HepG2 (cell line): ENCODE measurements at places on chromosomes 12 and 14.

DNA sequence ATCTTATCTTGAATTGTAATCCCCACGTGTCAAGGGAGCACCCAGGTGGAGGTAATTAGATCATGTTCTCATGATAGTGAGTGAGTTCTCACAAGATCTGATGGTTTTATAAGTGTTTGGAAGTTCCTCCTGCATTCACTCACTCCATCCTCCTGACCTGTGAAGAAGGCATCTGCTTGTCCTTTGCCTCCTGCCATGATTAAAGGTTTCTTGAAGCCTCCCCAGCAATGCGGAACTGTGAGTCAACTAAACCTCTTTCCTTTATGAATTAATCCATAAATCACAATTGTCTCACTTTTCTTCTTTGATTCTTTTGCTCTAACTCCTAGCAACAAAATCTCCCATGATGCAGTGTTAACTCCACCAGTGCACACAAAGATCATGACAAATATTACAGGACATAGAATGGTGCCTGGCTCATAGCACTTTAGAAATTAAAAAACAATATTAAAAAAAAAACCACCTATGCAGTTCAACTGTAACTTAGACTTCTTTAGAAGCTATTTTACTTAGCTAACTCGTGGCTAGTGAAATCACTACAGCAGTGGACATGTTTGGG lies 37.6 kb upstream of the MGAT4C start:
- H3K27ac ChIP-seq, result no peak overlapping the region
- H3K36me3 ChIP-seq, result no peaks in the 10 kb centered on the region
- H3K4me3 ChIP-seq, result no peak overlapping the region
- no peak for DNase-seq
- no peaks in the 10 kb centered on the region for H3K27me3 ChIP-seq
- no peaks in the 10 kb centered on the region for H3K4me1 ChIP-seq

DNA sequence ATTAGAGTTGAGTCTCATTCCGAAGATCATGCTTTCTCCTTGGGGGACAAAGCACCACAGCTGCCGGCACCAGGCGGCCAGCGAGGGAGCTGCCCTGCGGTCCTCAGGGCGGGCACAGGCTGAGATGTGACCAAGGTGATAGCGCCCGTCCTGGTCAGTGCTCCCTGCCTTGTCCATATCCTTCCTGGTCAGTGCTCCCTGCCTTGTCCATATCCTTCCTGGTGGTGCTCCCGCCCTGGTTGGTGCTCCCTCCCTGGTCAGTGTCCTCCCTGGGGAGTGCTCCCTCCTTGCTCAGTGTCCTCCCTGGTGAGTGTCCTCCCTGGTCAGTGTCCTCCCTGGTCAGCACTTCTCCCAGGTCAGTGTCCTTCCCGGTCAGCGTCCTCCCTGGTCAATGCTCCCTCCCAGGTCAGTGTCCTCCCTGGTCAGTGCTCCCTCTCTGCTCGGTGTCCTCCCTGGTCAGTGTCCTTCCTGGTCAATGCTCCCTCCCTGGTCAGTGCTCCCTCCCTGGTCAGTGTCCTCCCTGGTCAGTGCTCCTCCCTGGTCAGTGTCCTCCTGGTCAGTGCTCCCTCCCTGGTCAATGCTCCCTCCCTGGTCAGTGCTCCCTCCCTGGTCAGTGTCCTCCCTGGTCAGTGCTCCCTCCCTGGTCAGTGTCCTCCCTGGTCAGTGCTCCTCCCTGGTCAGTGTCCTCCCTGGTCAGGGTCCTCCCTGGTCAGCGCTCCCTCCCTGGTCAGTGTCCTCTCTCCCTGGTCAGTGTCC lies 92.2 kb downstream of the ADGRD1 start:
- no peak overlapping the region for H3K4me3 ChIP-seq
- H3K4me1 ChIP-seq, result peaks cover 7% of the 10 kb centered on the region; the same call in 1 of the 2 replicates
- no peaks in the 10 kb centered on the region for H3K36me3 ChIP-seq
- no peaks in the 10 kb centered on the region for H3K27me3 ChIP-seq

DNA sequence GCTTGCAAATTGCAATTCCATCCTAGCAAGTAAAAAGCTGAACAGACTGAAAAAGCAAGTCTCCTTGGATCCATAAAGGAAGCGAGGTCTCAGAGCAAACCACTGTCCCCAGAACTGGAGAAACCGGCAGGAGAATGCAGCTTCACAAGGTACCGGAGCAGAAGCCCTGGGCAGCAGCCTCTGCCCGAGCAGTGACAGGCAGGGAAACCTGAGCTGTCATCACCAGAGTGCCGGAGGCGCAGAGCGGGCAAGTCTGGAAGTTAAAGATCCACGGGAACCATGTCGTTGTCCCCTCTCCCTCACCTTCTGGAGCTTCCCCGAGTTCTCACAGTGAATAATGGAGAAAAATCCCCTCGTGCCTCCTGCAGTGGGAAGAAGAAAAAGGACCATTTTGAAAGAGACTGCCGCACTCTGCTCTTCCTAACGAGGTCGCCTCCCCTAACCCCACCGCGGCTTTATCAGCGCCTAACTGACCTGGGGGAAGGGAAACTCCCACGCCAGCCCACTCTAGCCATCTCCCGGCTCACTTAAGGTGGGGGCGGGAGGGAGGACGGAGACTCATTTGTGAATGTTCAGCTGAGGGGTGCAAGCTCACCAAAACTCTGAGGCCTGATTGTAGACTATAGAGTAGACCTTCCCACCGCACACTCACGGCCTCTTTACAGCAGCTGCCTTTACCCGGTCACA lies 27.8 kb downstream of the FBXL14 start:
- no peaks in the 10 kb centered on the region for H3K36me3 ChIP-seq
- H3K4me1 ChIP-seq, result peaks cover 5% of the 10 kb centered on the region; the same call in 1 of the 2 replicates
- no peaks in the 10 kb centered on the region; the same call in 1 of the 2 replicates for H3K27me3 ChIP-seq
- peak overlapping the region; percentile 10; the same call in 1 of the 2 replicates for H3K4me3 ChIP-seq

GRCh38 chr12:78181544-78182162 lies 351.0 kb downstream of the NAV3 start:
- no peaks in the 10 kb centered on the region for H3K36me3 ChIP-seq
- DNase-seq, result peak; percentile 2
- H3K4me1 ChIP-seq, result no peaks in the 10 kb centered on the region
- H3K27ac ChIP-seq, result no peak overlapping the region

DNA sequence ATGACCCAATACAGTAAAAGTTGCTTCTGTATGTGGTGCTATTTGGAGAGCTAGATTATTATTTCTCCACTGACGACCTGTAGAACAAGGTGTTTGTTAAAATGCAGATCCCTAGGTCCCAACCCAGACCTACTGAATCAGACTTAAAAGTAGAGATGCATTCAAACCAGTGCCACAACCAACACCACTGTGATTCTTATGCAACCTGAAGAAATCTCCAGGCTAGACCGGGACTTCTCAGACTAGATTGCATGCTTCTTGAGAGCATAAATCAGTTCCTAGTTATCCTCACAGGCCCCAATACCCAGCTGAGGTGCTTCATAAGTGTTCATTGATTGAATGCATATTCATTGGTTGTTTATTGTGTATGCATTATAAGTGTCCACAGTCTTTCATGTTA lies 78.2 kb downstream of the SPTSSA start:
- H3K36me3 ChIP-seq, result no peaks in the 10 kb centered on the region
- peaks cover 14% of the 10 kb centered on the region for H3K4me1 ChIP-seq
- DNase-seq, result no peak
- H3K27ac ChIP-seq, result no peak overlapping the region
- H3K4me3 ChIP-seq, result no peak overlapping the region
- H3K27me3 ChIP-seq, result peaks cover under 1% of the 10 kb centered on the region; the same call in 1 of the 3 replicates

DNA sequence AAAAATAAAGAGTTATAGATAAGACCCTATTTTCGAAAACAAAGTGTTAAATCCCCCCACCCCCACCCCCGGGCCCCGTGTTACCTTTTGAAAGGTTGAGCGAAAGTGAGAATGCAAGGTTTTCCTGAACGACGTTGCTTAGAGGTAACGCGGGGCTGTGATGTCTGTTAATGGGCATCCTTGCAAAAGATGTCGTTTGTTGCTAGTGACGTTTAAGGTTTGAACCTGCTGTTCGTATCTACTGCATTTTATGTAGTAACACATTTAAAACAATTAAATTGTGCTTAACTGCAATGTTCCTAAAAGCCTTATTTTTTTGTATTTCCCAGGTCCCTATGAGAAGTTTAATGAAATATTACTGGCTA lies 1.2 kb downstream of the CPSF6 start:
- H3K36me3 ChIP-seq, result peaks cover 4% of the 10 kb centered on the region
- no peak for DNase-seq
- H3K4me1 ChIP-seq, result peaks cover 39% of the 10 kb centered on the region
- no peaks in the 10 kb centered on the region for H3K27me3 ChIP-seq

DNA sequence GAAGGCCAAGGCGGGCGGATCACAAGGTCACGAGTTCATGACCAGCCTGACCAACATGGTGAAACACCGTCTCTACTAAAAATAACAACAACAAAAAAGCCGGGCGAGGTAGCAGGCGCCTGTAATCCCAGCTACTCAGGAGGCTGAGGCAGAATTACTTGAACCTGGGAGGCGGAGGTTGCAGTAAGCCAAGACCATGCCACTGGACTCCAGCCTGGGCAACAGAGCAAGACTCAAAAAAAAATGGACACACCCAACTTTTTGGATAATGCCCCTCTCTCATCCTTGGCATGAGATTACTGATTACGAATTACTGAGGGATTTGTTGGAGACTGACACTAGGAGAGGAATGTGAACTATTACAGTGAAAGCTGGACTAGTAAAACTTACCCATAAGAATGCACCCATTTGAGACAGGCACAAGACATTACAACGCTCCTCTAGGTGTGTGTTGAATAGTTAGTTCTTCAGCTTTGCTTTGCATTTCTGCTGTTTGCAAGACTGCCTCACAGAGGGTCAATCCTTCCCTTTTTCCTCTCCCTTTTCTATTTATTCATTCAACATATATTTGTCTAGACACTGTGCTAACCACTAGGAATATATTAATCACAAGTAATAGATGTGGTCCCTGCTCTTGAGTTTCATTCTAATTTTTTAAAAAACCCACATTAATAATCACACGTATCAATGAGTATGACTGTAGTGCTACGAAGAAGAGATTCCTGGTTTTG lies 46.0 kb upstream of the OR5AU1 start:
- no peak overlapping the region for H3K4me3 ChIP-seq
- peaks cover 53% of the 10 kb centered on the region for H3K4me1 ChIP-seq
- DNase-seq, result no peak
- no peaks in the 10 kb centered on the region for H3K27me3 ChIP-seq
- no peak overlapping the region for H3K27ac ChIP-seq

- DNase-seq, result no peak
- no peak overlapping the region for H3K4me3 ChIP-seq
- no peaks in the 10 kb centered on the region for H3K4me1 ChIP-seq
- no peaks in the 10 kb centered on the region for H3K27me3 ChIP-seq
- H3K36me3 ChIP-seq, result no peaks in the 10 kb centered on the region
- H3K27ac ChIP-seq, result no peak overlapping the region
Measured at GRCh38 chr12:127728285-127728684, 538.7 kb upstream of the TMEM132C start.
